Cortex of kidney (tissue), 1 donor: ENCODE measurements at places on chromosomes 4 and X.

DNA sequence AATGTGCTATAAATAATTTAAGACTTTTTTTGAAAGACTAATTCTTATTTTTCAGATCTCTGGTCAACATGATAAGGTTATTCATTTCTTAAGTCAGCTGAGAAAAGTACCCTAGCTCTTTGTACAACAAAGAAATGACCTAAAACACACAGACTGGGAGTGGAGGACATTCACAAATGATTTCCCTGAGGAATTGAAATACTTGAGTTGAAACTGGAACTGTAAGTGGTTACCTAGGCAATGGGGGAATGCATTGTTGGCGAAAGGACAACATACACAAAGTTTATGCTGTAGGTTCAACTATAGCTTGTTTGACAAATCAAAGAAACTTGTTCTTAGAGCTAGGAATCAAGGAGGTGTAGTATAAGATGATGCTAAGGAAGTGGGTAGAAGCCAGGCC, 915.5 kb downstream of the FAT4 start:
- no peak for DNase-seq

- DNase-seq, result no peak
Measured at GRCh38 chrX:50941638-50942037, 31.1 kb downstream of the BMP15 start.

DNA sequence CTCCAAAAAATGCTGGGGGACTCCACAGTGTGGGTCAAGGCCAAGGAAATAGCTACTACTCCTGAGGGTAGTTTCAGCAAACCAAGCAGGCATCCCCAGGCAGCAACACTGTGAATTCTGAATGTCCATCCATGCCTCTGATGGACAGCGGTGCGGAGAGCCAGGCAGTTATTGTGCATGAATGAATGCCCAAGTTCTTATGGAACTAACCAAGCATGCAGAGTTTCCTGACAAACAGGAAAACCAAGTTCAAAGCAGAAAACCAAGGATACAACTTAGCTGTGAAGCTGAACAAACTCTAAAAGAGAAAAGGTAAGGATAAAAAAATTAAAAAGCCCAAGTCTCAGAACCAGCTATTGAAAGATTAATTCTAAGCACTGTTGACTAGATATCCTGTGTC, 642.6 kb upstream of the HS3ST1 start:
- no peak for DNase-seq

DNA sequence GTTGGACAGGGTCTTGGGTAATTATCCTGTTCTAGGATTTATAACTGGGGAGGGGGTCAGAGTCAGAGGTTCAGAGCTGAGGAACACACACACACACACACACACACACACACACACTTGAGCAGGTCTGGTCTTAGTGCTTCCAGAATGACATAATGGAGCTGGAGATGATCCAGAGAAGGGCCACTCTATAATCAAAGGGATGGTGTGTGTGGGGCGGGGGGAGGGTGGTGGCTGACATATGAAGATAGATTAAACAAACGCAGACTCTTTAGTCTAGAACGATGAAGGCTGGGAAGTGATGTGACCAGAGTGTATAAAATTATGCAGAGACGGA, 434 bp upstream of the TMEM255A start:
- no peak for DNase-seq

- no peak for DNase-seq
Measured at GRCh38 chrX:150607201-150607600, 38.8 kb downstream of the MTM1 start.

- DNase-seq, result no peak
Measured at GRCh38 chrX:78595901-78596502, 63.1 kb downstream of the RTL3 start.

- no peak for DNase-seq
Measured at GRCh38 chr4:182478475-182478874, 235.3 kb downstream of the TENM3 start.

DNA sequence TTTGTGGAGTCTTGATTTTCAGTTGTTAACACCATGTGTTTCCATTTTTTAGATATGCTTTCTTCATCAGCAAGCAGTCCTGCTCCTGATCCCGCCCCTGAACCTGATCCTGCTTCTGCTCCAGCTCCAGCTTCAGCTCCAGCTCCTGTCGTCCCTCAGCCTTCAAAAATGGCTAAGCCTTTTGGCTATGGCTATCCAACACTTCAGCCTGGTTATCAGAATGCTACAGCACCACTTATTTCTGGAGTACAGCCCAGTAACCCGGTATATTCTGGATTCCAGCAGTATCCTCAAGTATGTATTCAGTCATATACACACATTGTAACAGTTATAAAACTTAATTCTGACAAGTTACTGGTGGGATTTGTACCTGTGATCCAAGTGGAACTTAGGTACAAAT, 60.9 kb downstream of the SEC24B start:
- no peak for DNase-seq

- no peak for DNase-seq
Measured at GRCh38 chr4:99430106-99430505, 5.0 kb downstream of the ADH7 start.

DNA sequence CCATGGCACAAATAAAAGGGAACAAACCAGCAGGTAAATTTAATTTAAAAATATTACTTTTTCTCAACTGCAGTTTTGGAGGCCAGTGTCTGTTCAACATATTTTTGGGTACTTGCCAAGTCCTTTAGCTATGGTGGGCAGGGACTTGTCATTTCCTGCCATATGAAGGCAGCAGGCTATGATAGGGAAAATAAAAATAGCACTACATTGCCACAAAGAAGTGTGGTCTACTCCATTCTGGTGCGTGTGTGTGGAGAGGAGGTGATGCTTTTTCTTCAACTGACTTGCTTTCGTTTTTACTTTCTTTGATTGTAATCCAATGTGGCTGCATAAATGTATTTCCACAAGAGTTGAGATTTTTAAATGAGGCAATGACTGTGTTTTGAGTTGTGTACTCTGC, 17.2 kb downstream of the GPR174 start:
- DNase-seq, result no peak

DNA sequence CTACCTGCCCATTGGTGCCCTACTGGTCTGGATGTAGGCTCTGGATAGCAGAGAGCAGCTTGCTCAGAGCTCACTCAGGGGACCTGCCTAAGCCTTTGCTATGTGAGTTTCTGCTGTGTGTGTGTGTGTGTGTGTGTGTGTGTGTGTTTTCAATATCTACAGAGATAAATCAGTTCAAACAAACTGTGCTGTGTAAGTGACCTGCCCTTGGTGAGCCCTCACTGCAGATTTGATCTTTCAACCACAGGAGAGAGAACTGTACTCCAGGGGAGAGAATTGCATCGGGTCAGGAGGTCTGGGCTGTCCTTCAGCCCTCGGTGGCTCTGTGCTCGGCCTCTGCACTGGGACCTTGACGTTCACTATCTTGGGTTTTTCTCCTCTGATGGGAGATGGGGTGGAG, 35.0 kb upstream of the CDKN2AIP start:
- DNase-seq, result no peak

- no peak for DNase-seq
Measured at GRCh38 chrX:101682723-101683122, 23.1 kb upstream of the ARMCX2 start.

GRCh38 chr4:80335554-80336358, at the start of gene CFAP299:
TSS of gene CFAP299 (plus strand) at chr4:80335730.
- DNase-seq, result no peak

- DNase-seq, result no peak
Measured at GRCh38 chrX:131854581-131854980, 168.5 kb upstream of the STK26 start.
